Fibroblast of skin of abdomen (primary cell): ENCODE measurements at places on chromosomes 11 and 22.

- no peak for DNase-seq
Observed at GRCh38 chr22:26169315-26170111, at the start of gene SEZ6L. TSS of gene SEZ6L (plus strand) at chr22:26169462. CDS start at chr22:26169670, 208 bp downstream.

DNA sequence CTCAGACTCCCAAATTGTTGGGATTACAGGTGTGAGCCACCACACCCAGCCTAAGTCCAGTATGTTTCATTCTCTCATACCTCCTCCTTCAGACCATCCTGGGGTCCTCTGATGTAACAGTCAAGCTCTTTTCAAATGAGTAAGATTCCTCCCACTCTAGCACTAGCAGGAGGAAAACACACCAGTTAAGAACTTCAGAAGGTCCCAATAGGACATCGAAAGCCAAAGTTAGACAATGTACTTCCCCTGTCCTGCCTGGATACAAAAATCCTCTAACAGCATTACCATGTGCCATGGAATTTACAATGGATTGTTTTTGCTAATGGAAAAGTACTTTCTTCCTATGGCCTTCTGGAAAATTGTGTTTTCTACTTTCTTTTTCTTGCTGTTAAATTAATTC, 67.1 kb downstream of the CCDC34 start:
- no peak for DNase-seq

- peak; percentile 51 for DNase-seq
Observed at GRCh38 chr11:35545391-35546003, 20.1 kb upstream of the PAMR1 start.

- DNase-seq, result no peak
Observed at GRCh38 chr11:44047931-44048431, at the start of gene ACCSL. TSS of gene ACCSL (plus strand) at chr11:44047981. CDS start at chr11:44048037, 56 bp downstream.

GRCh38 chr22:17802822-17803221, 28.6 kb upstream of the BID start:
- no peak for DNase-seq

GRCh38 chr11:92885600-92885999, 83.9 kb upstream of the MTNR1B start:
- DNase-seq, result no peak

DNA sequence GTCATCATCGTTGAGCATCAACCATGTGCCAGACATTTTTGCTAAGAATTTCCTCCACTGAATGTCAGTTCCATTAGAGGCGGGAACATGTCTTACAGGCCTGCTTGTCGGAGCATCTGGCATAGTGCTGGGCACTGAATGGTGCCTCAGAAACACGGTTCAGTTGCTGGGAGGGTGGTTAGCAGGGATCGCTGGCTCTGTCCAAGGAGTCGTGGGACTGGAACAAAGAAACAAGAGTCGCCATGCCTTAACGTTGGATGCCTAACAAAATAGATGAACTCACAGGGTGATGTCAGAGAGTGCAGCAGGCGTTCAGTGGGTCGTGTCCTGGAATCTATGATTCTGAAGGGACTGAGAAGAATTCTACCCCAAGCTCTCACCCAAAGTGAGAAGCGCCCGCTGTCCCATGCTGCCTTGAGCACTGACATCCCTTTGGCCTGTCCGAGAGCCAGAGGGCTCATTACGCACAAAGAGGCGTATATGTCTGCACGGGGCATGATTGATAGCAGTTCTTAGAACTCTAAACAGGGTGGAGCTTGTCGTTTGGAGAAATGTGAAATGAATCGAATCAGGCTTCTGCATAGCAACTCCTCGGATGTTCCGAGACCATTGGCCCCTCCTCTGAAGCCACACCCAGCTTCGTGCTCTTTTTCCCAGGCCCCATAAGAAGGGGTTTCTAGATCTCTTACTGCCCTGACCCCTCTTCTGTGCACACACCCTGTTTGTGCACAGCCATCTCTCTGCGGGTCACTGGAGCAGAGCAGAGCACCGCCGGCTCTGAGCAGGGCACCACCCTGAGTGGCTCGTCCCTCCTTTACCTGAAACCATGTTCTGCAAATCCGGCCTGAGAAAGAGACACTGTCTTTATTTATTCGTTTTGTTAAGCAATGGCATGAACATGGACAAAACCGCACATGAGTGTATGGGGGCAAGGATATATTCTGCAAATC, 113.1 kb upstream of the B3GAT1 start:
- no peak for DNase-seq

DNA sequence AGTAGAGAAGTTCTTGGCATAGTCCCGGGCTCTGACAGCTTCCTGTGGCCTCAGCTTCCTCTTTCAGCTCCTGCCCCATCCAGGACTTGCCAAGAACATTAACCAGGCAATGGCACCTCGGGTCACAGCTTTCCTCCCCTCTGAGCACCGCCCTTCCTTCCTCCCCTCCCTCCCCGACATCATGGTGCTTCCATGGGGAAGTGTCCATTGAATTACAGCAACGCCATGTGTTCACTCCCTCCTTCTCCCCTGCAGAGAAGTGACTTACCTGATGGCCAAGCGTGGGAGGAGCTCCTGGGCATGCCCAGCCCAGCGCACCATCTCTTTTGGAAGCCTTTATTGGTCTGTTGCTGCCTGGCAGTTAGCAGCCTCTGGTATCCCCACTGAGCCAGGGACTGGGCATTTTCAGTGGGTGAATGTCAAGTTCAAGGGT, 25.8 kb upstream of the DAGLA start:
- DNase-seq, result no peak

- peak; percentile 55 for DNase-seq
Observed at GRCh38 chr11:32960553-32961164, 55.0 kb upstream of the DEPDC7 start.

GRCh38 chr22:39365492-39365780, 15.6 kb downstream of the SYNGR1 start:
- no peak for DNase-seq

DNA sequence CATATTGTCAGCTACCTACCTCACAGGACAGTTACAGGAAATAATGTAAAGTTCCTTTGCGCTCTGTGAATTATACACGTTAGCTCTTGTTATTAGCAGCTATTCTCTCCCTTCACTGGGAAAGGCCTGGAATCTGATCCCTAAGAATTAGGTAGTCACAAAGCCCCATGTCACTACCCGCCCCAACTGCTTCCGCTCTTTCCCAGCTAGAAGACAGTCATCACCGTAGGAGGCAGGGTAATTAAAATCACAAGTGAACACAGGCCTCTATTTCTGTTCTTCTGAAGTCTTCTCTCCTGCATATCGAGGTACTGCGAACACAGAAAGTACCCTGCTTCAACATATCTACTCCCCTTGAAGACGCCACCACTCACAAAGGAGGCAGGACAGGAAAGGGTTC, 12.6 kb upstream of the AHNAK start:
- no peak for DNase-seq

DNA sequence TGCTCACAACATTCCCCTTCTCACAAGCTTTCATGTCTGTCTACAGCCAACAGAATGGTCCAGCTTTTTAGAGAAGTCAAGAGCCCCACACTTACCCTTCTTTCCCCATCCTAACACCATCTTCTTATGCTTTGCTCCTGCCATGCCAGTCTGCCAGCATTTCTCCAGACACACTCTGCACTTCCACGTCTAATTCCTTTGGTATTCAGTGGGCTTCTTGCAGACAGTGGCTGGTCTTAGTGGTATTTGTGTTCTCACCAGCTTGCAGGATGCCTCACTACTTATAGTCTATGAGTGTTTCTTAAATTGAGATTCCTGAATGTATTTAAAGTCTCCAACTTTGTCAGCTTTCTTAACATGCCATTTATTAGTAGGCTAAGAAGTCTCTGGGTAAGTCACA, 154.4 kb downstream of the BBOX1 start:
- peak; percentile 67 for DNase-seq

DNA sequence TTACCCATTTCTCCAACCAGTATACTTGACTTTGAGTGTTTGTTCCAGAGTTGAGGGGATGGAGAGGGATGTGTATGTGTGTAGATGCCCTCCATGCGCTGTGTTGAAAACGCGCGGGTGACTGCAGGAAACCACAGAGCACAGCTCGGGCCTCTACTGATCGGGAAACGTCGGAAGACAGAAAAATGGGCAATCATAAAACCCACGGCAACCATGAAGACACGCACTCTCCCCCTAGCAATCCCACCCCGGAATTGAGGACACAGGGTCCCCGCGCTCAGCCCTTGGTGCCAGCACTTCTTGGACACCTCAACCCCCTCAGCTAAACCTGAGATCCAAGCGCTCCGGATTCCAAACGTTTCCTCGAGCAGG, 251 bp upstream of the UQCC3 start:
- no peak for DNase-seq

- peak; percentile 78 for DNase-seq
Observed at GRCh38 chr11:28243581-28243980, 135.4 kb downstream of the METTL15 start.

DNA sequence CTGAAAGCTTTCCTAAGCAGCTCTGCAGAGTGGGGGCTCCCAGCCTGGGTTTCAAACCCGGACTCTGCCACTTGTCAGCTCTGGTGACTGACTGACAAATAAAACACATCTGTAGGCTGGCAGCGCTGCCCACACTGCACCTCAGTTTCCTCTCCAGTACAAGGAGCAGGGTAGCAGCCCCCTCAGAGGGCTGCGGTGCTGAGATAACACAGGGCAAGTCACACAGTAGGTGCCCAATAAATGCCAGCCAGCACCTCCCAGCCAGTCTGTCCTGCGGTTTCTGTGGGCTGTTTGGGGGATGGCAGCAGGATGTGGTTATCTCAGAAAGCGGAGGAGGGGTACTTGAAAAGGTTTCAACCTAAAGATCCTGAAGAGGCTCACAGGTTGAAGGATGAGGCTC, 1.5 kb downstream of the SYT12 start:
- DNase-seq, result no peak

DNA sequence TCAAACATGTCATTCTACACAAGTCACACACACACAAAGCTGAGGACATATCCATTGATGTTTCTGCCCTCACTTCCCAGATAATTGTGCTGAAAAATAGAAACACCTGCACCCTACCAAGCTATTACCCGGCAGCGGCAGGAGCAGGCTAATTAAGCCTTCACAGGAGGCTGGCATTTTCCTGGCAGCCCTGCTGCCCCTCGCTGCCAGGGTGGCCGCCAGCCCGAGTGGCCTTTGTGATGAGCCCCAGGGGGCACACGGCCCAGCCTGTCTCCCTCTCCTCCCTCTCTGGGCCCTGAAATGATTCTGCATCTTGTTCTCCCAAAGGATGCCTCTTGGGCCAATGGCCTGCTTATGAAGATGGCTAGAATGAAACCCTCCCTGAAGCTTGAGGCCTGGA, 76.2 kb upstream of the TP53I11 start:
- DNase-seq, result no peak

GRCh38 chr22:46373921-46374662, 38.6 kb downstream of the TRMU start:
- DNase-seq, result no peak

GRCh38 chr11:10982704-10983510, 125.1 kb upstream of the ZBED5 start:
- DNase-seq, result no peak

DNA sequence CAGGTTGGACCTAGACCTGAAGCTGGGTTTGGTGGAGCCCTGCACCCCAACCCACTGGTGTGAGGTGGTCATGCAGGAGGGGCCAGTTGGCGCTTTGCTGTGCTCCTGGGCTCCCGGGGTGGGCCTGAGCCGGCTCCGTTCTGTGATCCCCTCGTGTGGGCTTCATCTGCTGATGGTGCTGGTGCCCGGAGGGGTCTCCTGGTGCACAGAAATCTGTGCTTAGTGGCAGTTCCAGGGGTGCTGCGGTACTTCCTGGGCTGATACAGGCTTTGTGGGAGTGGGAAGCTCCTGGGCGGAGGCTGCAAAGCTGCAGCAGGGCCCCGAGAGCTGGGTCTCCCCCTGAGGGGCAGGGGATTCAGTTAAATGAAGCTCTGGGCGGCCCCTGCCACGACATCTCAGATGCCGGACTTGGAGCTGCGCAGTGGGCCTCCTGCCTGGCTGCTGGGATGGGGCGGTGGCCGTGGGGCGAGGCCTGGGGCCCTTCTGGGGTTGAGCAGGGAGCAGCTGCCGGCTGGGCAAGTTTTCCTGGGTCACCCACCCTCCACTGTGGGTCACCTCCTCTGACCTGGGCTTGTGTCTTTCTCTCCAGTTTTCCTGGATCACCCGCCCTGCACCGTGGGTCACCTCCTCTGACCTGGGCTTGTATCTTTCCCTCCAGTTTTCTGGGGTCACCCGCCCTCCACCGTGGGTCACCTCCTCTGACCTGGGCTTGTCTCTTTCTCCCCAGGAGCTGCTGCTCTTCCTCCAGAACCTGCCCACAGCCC, 410.5 kb downstream of the TBC1D22A start:
- no peak for DNase-seq

DNA sequence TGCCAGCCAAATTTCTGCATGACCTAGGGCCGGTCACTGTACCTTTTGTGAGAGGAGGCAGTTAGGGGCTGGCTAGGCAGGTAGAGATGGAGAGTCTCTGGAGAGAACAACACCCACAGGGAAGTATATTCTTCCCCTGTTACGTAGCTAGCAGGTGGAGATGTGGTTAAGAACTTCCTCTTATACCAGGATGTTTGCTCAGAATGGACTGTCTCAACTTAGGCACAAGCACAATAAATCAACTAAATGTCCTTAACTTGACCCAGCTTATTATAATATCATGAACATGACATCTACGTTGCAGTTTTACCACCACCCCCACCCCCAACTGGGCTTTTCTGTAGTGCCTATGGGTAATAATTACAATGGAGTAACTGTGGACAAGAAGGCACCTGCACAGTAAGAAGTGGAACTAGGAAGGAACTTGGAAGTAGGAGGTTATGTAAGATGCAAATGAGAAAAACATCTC, 60.7 kb upstream of the MPEG1 start:
- DNase-seq, result no peak

DNA sequence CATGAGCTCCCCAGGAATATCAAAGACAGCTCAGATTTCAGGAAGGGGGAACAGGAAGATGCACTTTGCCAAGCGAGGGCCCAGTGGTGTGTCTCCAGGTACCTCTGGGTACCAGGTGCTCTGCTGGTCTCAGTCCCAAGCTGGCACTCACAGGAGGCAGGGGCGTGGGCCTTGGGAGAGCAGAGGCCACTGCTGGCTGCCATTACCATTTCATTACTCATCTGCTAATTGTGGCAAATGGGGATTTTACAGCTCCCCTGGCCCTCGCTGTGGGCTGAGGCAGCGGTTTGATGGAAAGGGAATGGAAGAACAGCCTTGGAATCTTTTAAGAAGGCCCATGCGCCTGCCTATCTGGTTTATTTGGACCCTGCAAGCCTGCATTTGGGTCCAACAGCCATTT, 192.0 kb upstream of the NAV2 start:
- no peak for DNase-seq

DNA sequence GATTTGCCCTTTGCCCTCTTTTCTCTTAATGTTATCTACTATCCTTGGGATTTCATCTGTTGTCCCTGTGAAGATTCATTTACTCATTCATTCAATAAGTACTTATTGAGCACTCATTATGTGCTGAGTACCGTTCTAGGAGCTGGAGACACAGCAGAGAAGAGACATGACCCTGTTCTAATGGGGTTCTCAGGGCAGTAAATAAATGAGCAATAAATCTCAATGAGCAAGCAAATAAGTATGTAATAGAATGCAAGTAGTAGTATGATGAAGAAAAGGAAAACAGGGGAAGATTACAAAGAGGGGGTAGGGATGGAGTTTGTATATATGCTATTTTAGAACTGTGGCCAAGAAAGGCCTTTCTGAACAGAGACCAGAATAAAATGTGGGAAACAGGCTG, 34.2 kb upstream of the NRIP3 start:
- DNase-seq, result no peak
